ENCODE measurements at places on chromosomes 2 and 18. TPM values are rescaled to one million over a fixed set of nuclear protein-coding genes. Genes with fewer than 3 reads are reported as not detected.
A peak's percentile ranks its signal among the peaks of the same experiment; 100 is the strongest.

DNA sequence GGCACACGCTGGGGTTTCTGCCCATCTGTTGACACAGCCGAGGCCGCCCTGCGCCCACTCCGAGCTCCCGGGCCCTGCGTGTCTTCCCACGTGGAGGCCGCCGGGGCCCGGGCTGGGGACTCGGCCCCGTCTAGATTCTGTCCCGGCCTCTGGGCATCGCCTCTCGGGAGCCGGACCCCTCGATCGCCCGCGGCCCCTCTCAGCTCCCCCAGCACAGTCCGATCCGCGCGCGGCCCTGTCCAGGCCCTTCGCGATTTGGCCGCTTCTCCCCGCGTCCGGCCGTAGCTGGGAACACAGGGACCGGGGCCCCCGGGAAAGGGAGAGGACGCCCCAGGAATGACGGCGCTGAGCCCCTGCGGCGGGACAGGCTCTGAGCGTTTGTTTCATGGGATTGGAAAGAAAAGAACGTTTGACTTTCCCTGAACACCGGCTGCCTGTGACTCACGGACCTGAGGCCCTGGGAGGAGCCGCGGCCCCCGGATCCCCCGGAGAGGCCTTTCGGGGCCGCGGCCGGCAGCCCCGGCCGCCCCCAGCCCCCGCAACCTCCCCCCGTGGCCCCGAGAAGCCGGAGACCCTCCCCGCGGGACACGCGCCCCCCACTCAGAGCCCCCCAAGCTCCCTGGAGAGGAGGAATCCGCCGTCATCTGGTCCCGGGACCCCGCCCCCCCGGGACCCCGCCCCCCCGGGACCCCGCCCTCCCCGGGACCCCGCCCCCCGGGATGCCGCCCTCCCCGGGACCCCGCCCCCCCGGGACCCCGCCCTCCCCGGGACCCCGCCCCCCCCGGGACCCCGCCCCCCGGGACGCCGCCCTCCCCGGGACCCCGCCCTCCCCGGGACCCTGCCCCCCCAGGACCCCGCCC is 62.7 kb upstream of the CTDP1 start:
- H3K4me1 ChIP-seq, result no peaks in the 10 kb centered on the region
- H3K4me3 ChIP-seq, result peak overlapping the region; percentile 32
- H3K27me3 ChIP-seq, result no peaks in the 10 kb centered on the region
- DNase-seq, result no peak

GRCh38 chr2:48849770-48850169 is 94.2 kb upstream of the LHCGR start:
- no peaks in the 10 kb centered on the region for H3K27me3 ChIP-seq
- H3K4me1 ChIP-seq, result no peaks in the 10 kb centered on the region
- no peaks in the 10 kb centered on the region for H3K36me3 ChIP-seq
- no peak overlapping the region for H3K4me3 ChIP-seq
- no peak for DNase-seq
- no peak overlapping the region for H3K27ac ChIP-seq

Gene ATP6V1B1
- total RNA-seq, result not detected

- H3K4me1 ChIP-seq, result no peaks in the 10 kb centered on the region
- H3K4me3 ChIP-seq, result no peak overlapping the region
- DNase-seq, result no peak
- H3K36me3 ChIP-seq, result no peaks in the 10 kb centered on the region
- no peaks in the 10 kb centered on the region for H3K27me3 ChIP-seq
Observed at GRCh38 chr2:165163761-165164160, 40.1 kb downstream of the SCN3A start.

Measured in stomach (tissue), 19 donors.